Body of pancreas (tissue), 4 donors: ENCODE measurements at places on chromosomes 5 and 9. TPM values are rescaled to one million over a fixed set of nuclear protein-coding genes. Genes with fewer than 3 reads are reported as not detected.

DNA sequence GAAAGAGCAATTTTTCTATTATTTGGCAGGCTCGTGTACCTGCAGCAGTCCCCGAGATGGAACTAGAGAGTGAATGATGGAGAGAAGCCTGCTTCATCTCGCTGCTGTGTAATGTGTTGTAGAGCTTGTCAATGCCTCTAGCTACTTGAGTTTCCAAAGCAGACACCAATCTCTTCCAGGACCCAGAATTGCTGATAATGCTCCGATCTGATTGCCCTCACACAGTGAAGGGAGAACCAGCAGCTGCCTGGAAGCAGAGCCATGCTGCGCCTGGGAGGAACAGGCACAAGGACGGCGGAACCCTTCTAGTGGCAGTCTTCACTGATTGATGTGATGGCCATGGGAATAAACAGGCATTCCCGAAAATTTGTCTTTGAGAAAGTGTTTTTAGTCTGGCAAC, 288.0 kb downstream of the ICE1 start:
- H3K4me1 ChIP-seq, result no peaks in the 10 kb centered on the region
- no peak for DNase-seq
- H3K36me3 ChIP-seq, result no peaks in the 10 kb centered on the region
- H3K27ac ChIP-seq, result no peak overlapping the region
- no peaks in the 10 kb centered on the region for H3K27me3 ChIP-seq

DNA sequence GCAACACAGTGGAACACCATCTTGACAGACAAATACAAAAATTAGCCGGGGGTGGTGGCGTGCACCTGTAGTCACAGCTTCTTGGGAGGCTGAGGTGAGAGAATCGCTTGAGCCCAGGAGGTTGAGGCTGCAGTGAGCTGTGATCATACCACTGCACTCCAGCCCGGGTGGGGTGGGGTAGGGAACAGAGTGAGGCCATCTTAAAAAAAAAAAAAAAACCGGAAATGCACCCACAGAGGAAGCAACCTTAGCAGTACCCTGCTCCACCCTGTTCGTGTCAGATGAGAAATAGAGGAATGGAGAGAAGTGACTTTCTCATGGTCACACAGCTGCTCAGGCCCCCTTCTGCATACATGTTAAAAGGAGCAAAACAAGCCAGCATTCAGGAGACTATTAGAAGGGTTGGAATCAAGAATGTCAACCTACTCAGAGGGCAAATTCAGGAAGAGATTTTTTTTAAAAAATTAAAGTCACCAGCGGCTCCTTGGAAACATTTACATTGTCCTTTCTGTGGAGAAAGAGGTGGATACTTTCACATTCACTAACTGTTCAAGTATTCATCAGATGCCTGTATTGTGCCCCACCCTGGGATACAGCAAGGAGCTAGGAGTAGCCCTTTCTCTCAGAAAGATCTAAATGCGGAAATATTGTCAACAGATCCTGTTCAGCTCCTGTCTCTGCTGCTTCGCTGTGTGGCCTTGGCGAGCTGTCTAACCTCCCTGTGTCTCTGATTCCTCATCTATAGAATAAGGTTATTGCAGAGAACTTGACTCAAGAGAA, 41.0 kb downstream of the CYFIP2 start:
- no peak overlapping the region for H3K4me3 ChIP-seq
- H3K4me1 ChIP-seq, result no peaks in the 10 kb centered on the region
- no peaks in the 10 kb centered on the region for H3K36me3 ChIP-seq

DNA sequence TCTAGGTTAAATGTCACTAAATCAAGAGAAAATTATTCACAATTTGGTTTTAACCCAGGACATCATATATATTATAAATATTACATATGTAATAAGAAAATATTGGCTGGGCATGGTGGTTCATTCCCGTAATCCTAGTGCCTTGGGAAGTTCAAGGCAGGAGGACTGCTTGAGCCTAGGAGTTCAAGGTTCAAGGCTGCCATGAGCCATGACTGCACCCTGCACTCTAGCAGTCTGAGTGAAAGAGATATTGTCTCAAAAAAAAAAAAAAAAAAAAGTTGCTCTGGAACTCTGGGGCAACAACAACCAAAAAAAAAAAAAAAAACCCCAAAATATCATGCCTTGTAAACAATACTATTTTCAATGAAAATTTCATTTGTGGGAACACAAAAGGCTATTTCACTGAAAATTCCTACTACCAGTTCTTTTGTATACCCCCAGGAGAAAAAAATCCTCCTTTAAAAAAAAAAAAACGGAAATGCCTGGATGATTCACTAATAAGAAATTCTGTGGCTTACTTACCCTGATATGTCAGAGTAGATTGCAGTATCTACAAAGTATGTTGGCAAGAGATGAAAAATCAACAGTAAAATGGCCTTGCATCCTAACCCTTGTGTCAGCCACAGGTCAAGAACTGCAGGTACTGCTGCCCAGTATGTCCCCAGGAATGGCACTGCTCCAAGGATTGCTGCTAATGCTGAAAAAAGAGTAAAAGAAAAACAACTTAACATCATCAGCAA, 22.6 kb upstream of the CTNNAL1 start:
- DNase-seq, result peak; percentile 65
- H3K4me3 ChIP-seq, result no peak overlapping the region
- no peaks in the 10 kb centered on the region for H3K27me3 ChIP-seq
- H3K4me1 ChIP-seq, result peaks cover 20% of the 10 kb centered on the region
- H3K36me3 ChIP-seq, result no peaks in the 10 kb centered on the region
- peak overlapping the region; percentile 22 for H3K27ac ChIP-seq

DNA sequence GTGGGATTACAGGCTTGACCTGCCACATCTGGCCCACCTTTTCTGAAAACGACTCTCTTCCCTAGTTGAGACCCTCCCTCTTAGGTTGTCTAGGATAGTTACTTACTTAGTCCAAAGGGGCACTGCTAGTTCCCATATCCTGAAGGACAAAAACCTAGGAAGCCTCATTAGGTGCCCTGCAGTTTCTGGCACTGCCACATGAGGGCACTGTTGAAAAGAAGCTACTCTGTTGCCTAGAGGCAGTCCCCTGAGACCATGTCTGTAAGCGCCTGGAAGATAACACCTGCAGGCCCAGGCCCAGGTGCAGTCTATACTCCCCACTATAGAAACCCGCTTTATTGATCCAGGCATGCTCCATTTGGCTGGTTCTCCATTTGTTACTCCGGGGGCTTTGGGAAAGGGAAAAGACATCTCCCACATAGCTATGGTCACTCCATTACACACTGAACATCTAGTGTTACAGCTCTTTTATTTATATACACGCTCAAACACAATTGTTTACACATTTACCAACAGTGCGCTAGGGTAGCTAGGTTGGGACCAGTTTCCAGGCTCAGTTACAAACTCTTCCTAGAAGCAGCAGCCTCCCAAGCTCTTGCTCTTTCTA, 73.4 kb upstream of the PPARGC1B start:
- H3K4me3 ChIP-seq, result no peak overlapping the region
- peaks cover 16% of the 10 kb centered on the region for H3K4me1 ChIP-seq
- no peaks in the 10 kb centered on the region for H3K27me3 ChIP-seq
- no peak for DNase-seq
- no peaks in the 10 kb centered on the region for H3K36me3 ChIP-seq

- H3K4me3 ChIP-seq, result no peak overlapping the region
- H3K27ac ChIP-seq, result no peak overlapping the region
- H3K4me1 ChIP-seq, result no peaks in the 10 kb centered on the region
- H3K36me3 ChIP-seq, result no peaks in the 10 kb centered on the region
- no peaks in the 10 kb centered on the region for H3K27me3 ChIP-seq
Measured at GRCh38 chr5:56993241-56993640, 41.3 kb upstream of the MIER3 start.

GRCh38 chr5:124655921-124656511, 90.4 kb downstream of the ZNF608 start:
- peaks cover 84% of the 10 kb centered on the region for H3K4me1 ChIP-seq
- H3K36me3 ChIP-seq, result no peaks in the 10 kb centered on the region
- peak overlapping the region; percentile 81 for H3K27ac ChIP-seq
- peak; percentile 70 for DNase-seq
- H3K4me3 ChIP-seq, result no peak overlapping the region

PRRX2 gene
- 1.0 TPM for total RNA-seq

SERF1A gene
- total RNA-seq, result 7.3 TPM

FBP2 gene
- total RNA-seq, result 0.66 TPM

DAB2 gene
- 39.4 TPM for total RNA-seq

AP3B1 gene
- 23.6 TPM for total RNA-seq
